ENCODE measurements at places on chromosomes 1 and 21.

- no peak for DNase-seq
These were observed 21.9 kb upstream of the SPAG17 start for GRCh38 chr1:118206966-118207365.

DNA sequence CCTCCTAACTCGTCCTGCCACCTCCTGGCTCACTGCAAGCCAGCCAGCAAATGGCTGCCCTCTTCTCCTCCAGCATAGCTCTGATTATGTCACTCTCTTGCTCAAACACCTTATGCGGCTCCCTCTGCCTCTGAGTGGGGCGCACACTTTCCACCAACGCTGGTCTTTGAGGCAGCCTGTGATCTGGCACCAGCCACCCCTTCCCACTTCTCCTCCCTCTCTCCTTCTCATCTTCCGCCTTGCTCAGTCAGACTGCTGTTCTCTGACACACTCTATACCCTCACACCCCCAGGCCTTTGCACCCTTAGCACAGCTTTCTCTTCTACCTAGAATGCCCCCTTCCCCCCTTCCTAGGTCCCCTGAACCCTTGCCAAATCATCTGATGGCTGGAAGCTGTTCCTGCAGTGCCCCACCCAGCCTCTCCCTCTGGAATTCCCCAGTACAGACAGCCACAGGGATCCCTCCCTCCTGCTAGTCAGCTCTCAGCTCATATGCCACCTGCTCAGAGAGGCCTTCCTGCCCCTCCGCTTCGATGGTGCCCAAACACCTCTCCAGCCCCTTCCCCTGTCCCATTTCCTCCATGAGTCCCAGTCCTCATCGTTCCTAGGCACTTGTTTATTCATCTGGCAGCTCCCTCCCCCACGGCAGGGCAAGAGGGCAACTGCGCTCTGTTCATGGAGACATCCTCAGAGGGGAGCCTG, 21.7 kb upstream of the PEF1 start:
- no peak for DNase-seq

- DNase-seq: no peak
These were observed 343.9 kb upstream of the AJAP1 start for GRCh38 chr1:4310396-4310923.

GRCh38 chr1:86504895-86505563, 36.3 kb downstream of the CLCA1 start:
- no peak for DNase-seq

GRCh38 chr1:225987491-225988316, 11.4 kb downstream of the SDE2 start:
- DNase-seq: no peak

DNA sequence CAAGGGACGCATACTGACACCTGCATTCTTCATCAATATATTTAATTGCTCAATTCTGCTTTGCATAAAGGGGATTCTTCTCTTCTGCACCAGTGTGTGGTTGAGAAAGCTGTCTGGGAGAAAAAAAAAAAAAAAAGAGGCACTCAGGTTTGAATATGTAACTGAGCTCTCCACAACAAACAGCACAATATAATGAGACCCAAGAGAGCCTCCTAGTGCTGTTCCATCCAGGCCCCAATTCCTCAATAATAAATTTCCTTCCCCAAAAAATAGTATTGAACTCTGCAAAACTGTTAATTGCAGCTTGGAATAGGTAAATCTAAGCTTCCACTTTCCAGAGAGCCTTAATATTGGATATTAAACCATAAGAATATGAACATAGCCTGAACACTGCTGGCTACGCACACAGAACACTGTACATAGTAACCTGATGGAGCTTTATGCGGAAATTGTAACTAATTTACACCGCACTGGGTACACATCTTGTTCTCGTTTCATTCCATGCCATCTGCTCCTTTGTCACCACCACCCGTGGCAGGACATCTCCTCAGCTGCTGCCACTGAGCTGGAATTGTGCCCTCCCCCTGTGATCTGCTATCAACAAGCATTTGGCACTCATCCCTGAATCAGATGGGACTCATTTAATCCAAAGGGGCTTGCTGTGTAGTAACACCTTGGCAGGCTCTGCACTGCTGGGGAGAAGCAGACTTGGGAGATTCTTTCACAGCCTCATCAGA, 272.0 kb downstream of the HHIPL2 start:
- DNase-seq: no peak

GRCh38 chr21:25424048-25424447, 183.2 kb downstream of the MRPL39 start:
- no peak for DNase-seq

DNA sequence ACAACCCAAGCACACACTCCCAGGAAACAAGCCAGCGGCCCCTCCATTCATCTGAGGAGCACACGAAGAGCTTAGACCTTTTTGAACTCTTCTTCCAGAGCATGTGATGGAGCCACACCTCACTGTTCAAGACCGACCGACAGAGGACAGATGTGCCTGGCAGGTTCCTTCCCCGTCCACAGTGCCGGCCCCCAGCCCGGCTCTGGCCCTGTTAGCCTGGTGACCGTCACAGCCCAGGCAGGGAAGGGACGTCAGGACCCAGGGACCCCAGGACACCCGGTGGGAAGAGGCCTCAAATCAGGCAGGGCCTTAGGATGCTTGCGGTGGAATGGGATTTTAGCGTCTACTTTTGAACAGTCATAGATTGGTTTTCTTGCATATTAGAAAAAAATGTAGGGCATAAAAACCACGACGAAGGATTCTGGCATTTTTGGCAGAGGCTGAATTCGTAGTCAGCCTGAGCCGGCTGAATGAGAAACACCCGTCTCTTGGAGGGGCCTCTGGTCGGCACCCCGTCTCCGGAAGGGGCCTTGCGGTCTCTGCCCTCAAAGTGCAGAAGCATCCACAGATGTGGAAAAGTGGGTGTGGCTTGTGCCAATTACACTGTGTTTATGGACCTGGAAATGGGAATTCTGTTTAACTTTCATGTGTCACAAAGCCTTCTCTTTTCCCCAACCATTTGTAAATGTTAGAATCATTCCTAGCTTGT, 79.3 kb downstream of the SIK1 start:
- DNase-seq: no peak

DNA sequence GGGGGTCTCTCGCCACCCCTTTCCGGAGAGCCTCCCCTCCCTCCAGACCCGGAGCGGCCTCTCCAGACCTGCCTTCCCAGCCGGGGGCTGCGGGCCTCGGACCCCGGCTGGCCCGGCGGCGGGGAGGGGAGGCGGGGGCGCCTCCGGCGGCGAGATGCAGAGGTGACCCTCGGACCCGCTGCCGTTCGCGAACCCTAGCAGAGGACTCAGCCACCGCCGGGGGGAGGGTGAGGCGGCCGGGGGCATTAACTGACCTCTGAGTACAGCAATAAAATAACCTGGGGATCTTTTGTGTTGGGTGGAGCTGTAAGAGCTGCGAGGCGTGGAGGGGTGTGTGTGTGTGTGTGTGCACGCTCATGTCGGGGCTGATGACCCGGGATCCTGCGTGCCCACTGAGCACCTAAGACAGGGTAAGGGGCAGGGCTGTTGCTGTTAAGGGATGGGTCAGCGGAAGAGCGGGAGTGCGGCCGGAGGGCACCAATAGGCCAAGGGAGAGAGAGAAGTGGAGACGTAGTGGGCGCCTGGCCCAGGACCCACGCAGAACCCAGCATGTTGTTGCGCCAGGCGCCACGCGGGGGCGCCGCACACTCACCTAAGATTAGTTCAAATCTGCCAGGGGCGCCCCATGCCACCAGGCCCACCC, 6.3 kb downstream of the HAPLN2 start:
- peak; percentile 62 for DNase-seq

GRCh38 chr1:58457023-58457635, 89.4 kb downstream of the OMA1 start:
- DNase-seq: no peak

Data from amygdala (tissue), 56 donors.